ENCODE measurements at places on chromosomes 11 and 22.

DNA sequence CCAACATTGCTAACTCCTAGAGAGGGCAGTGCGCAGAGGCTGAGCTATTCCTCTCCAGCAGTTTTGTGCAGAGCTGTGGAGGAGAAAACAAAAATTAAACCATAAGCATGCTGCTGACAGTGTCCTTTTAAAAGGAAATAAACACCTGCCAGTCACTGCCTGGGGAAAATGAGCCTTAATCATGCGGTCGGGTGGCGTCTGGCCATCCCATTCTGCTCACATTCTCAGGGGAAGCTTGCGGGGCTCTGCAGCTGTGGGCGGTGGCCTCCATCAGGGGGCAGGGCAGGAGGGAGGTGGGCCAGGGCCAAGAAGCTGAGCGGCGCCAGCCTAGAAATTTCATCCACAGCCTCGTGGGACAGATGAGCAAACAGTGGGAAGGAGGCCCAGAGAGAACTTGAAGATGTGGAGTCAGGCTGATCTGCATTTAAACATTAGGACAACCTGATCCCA is 71.0 kb upstream of the TP53I11 start:
- DNase-seq: no peak

- DNase-seq: no peak
Observed at GRCh38 chr11:20616920-20617319, 17.5 kb downstream of the SLC6A5 start.

GRCh38 chr11:14376920-14377319 is 17.9 kb upstream of the RRAS2 start:
- no peak for DNase-seq

DNA sequence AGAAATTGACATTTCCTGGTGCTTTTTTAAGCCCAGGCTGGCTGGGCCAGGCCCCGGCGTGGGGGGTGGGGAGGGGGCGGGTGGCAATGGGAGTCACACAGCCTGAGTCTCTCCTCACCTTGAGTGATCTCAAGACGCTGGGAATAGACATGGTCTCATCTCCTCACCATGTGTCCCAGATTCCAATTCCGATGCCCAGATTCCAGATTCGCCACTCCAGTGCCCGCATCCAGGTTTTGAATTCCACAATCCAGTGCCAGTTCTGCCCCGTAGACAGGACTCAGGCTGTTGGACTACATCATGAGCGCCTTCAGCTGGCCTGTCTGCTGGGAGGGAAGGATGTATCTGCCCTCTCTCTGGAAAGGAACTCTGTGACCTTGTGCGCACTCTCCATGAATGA is 19.1 kb downstream of the KCNC1 start:
- no peak for DNase-seq

DNA sequence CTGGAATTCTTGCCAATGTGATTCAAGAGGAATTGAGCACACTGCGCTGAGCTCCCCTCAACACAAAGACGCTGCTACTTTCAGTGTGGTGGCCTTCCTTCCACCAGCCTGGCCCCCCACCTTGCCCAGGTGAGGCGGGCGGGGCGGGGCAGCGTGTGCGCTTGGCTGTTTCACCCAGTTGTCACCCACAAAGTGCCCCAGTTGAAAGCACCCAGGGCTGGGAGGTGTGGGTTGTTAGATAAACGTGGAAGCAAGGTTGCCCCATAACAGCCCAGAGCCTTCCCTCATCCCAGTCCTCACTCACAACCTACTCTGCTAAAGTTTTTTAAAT is 43.1 kb downstream of the CACNG2 start:
- no peak for DNase-seq

- no peak for DNase-seq
Observed at GRCh38 chr11:116890193-116890592, 52.8 kb upstream of the APOA1 start.

DNA sequence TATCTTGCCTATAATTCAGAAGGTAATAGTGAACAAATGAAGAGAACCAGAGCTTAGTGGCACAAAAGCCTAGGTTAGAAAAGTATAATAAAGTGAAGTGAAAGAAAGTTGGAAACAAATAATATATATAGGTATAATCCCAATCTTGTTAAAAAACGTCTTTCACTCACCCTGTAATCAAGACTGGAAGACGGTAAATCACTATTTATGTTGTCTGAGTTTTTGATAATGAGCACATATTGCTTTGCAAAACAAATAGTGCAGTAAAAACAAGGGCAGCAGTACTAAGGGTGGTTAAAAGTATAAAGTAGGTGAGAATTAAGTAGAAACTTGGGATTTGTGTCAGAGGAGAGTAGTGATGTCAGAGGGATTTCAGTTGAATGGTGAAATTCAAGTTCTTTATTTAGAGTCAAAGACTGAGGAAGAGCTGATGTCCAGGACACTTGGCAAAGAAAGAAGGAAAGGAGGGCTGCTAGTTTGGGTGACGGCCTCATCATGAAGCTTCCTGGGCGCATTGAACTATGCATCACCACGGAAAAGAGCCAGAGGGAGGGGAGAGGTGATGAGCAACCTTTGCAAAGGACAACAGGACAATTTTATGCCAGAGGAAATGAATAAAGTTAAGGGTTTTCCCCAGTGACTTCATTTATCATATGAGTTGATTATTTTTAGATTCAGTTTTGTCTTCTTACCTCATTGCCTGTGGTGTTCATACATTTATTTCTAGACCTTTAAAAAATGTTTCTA is 11.4 kb downstream of the NCAM1 start:
- DNase-seq: no peak

DNA sequence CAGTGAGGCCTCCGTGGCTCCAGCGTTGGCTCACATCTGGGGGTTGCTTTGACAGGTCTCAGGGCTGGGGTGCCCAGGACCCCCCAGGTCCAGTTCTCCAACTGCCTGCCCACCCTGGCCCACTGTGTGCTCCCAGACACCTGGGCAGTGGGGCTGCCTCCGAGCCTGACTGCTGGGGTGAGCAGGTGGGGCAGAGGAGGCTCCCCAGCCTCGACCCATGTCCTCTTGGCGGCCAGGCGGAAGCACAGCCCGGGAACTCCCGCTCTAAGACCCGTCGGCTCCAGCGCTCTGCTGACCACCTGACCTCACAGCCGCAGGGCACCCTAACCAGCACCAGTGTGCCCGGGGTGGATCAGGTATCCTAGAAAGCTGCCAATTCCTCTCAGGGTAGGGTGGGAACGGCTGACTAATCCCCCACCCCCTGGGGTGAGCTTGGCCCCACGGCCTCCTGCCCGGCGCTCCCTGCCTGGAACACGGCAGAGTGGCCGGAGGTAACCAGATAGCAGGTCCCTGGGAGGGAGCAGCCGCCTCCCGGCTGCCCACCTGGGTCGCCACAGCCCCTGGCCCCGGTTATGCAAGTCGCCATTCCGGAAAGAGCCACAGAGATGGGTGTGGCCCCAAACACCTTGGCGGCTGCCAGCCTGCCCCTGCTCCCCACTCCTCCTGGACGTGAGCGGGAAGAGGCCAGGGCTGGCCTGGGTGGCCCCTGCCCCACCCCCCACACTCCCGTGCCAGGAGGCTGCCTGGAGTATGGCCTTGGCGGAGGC is 19.2 kb upstream of the MUC5B start:
- DNase-seq: no peak

DNA sequence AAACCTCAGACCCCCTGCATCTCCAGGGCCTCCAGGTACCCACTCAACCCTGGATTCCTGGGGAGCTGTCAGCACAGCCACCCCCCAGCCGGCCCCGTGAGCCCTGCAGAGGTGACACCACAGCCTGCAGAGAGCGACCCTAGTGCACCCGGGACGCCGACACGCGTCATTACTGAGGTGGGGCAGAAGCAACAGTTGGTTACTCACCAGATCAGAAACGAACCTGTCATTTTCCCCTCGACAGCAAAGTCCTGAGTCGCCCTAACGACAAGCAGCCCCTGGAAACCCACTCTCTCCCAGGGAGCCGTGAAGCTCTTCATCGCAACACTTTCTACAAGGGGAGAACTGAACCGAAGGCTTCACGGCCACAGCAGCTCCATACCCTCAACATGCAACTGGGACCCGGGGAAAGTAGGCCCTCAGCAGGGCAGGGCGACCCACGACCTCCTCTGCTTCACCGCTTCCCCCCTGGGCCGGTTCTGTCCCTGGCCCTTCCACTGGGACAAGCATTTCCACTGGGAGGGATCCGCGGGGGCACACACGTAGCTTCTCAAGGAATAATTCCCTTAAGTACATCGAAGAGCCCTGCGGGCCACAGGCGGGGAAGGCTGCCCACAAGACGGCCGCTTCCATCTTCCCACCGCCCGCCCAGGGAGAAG is 1.6 kb downstream of the BRD1 start:
- DNase-seq: peak; percentile 52

DNA sequence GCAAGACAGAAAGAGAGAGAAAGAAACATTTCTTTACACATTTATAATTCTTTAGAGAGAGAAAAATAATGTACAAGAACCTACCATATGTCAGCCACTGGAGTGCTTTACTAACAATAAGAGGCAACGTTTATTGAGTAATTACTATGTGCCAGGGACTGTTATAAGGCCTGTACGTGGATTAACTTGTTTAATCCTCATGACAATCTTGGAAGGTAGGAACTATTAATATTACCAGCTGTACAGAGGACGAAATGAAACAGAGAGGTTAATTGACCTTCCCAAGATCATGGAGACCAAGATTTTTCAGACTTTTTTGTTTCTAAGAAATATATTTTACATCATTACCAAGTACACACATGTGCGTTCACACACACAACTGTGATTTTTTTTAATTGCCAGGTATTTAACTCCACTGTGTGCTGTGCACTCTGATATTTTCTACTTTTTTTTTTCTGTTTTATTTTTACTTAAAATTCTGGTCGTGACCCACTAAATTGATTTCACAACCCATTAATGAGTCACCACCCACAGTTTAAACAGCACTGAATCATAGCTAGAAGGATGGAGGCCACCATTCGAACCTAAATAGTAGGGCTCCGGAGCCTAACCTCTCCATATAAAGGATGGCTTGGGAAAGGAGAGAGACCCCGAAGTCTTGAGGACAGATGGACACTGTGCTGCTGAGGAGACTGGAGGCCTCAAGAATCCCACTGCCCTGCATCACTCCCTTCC is 21.4 kb downstream of the CREB3L1 start:
- DNase-seq: no peak

DNA sequence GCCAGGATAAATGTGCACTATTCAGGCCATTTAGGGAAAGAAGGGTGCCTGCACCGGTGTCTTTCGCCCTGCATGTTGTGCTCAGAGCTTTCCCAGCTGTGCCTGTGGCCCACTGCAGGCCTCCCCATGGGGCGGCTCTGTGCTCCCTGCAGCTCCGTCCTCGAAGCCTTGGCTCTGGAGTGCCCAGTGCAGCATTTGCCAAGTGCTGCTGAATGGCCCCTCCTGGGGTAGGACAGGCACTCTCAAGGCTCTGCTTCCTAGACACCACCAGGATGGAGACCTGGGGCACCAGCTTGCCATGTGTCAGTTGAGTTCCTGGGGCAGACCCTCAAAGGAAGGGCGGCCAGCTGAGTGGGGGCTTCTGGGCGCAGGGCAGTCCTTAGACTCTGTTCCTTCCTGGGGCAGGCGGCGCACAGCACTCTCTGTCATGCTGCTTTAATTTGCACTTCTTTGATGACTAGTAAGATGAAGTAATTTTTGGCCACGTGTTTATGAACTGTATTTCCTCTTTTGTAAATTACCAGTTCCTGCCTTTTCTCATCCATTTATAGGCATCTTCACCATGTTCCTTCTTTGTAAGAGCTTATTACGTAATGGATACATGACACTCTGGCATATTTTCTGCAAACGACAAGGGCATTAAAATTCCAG is 32.1 kb upstream of the GNB1L start:
- DNase-seq: no peak

GRCh38 chr22:42389143-42389542 is 43.1 kb downstream of the NFAM1 start:
- no peak for DNase-seq

DNA sequence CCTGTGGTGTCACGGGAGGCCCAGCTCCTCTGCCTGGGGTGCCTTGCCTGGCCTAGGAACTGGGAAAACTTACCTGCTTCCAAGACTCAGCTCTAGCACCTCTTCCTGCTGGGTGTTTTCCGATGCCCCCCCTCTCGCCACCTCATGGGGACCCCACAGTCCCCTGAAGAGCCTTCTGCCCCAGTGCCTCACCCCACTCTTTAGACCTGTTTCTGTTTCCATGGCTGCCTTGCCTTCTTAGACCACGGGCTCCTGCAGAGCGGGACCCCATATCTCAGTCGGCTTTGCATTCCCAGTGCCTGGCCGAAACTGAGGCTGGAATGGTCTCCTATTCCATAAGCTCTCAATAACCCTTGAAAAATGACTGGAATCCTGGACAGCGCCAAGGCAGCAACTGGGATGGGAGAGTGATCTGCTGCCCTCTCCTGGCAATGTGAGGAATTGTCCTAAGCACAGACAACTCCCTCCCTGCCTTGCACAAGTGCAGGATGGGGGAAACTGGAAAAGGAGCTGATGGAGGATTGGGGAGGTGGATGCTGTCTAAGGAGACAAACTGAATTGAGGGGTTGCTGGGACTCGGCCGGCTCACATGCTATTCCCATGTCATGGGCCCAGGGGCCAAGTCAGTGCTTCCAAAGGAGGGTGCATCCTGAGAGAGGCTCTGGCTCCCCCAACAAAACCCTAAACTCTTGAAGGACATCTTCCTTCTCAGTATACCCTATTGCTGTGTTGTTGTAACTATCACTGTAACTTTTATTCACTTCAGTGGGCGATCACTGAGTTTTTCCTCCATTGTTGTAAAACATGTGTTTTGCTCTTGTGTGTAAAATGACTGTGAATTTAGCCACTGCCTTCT is 26.6 kb upstream of the IL17RA start:
- DNase-seq: peak; percentile 6

DNA sequence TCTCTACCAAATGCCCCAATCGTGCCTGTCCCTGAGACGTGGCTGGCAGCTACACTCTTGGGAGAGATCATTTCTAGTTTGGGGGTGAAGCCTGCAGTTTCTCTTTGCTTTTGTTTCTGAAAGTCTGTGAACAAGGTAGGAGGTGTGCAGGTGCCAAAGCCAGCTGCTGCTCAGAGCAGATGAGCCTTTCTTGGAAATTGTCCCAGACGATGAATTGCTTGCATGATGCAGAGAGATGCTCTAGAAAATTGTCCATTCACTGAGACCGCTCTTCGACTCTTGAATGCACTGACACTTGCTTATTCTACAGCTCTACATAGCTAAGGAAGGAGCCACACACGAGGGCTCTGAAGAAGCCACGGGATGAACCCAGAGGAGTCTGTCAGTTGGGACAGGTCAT is 225.6 kb upstream of the E2F8 start:
- no peak for DNase-seq

GRCh38 chr22:43889201-43889859 is 2.5 kb downstream of the PNPLA5 start:
- DNase-seq: no peak

- no peak for DNase-seq
Observed at GRCh38 chr22:28903080-28903479, 19.7 kb downstream of the ZNRF3 start.
